ENCODE measurements at places on chromosomes 6 and 20. TPM values are rescaled to one million over a fixed set of nuclear protein-coding genes. Genes with fewer than 3 reads are reported as not detected.

- DNase-seq, result no peak
Observed at GRCh38 chr20:9294041-9294440, 220.3 kb upstream of the LAMP5 start.

- no peak for DNase-seq
Observed at GRCh38 chr6:56814802-56815201, 140.1 kb upstream of the BEND6 start.

DNA sequence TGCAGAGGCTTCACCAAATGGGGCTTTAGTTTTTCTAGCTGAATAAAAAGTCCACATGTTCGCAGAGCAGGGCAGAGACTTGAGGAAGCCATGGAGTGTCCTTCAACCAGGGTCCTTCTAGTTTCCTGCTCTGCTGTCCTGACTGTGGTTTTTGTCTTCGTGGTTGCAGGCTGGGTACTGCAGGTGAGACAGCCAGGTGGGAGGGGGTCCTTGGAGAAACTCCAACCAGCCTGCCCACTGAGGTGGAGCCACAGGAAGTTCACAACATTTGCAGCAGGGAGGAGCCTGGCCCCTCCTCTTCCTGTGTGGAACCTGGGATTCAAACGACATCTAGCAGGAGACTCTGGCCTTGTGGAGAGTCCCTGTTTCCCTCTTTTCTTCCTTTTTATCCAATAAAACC lies 68.8 kb upstream of the MYLIP start:
- no peak for DNase-seq

DNA sequence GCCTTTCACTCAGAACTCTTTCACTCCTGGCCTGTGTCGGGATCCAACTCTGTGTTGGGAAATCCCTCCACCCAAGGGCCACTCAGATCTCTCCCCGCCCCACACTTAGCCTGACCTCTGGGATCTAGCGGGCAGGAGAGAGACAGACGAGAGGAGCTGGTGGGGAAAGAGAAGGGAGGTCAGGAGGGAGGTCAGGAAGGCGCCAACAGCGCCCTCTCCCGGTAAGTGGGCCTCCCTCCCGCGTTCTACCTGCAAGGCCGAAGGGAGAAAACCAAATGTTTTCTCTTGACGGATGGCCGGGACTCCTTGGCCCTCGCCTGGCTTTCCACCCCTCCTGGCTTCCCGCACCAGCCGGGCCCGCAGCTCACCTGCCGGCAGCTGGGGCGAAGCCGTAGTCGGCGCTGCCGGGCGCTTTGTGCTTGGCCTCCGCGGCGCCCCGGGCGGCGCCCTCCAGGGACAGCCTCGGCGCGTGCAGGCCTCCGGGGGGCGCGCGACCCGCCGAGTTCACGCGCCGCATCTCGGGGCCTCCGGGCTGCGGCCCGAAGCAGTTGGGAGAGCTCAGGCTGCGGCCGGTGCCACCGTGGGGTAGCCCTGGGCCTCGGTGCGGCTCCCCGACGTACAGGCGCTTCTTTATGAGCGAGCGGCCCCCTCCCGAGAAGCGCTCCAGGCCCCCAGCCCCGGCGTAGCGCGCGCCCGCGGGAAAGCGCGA lies 38.2 kb downstream of the C6orf132 start:
- DNase-seq, result peak; percentile 93

The SLC17A1 gene
- not detected for polyA plus RNA-seq

GRCh38 chr6:113500221-113500620 lies 356.9 kb upstream of the MARCKS start:
- no peak for DNase-seq

The HLA-DOA gene
- polyA plus RNA-seq, result not detected

The IP6K3 gene
- polyA plus RNA-seq, result not detected

The TFAP2B gene
- not detected for polyA plus RNA-seq

DNA sequence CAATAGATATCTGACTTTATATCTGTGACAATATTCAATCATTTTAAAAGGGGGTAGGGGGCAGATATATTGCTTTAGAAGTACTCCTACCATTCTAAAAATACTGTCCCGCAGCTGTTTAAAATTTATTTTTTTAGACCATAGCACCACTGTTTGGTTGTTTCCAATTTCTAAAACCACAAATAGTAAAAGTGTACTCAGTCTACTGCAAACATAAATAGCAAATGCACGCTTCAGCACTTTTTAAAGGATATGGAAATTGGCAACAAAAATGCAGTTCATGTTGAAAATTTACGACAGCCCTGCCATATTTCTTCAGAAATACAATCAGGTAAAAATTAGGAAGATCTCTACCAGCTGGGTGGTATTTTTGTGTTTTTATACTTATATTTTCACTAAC lies 132.0 kb upstream of the RUNX2 start:
- no peak for DNase-seq

DNA sequence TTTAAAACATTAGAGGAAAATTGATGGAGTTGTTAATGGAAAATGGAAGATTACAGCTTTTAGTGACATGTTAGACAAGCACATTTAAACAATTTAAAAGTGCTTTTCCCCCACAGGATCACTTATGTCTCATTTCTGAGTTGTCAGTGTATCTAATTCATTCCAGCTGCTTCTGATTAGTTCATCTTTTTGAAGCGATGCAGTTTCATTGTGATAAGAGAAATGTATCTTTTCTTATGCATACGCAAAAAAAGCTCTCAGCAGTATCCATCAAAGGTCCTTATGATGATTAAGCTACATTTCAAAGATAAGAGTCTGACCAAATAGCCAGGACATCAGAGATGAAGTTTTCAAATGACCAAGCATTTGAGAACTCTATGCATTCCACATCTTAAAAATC lies 572.6 kb upstream of the SYNCRIP start:
- DNase-seq, result no peak

- DNase-seq, result no peak
Observed at GRCh38 chr6:169082093-169082492, 171.6 kb downstream of the THBS2 start.

The SEL1L2 gene
- polyA plus RNA-seq, result not detected

GRCh38 chr6:67362976-67363375 lies 1272.1 kb upstream of the ADGRB3 start:
- no peak for DNase-seq

The KIAA1755 gene
- polyA plus RNA-seq, result 0.12 TPM

- no peak for DNase-seq
Observed at GRCh38 chr6:9606435-9607134, 808.3 kb downstream of the TFAP2A start.

DNA sequence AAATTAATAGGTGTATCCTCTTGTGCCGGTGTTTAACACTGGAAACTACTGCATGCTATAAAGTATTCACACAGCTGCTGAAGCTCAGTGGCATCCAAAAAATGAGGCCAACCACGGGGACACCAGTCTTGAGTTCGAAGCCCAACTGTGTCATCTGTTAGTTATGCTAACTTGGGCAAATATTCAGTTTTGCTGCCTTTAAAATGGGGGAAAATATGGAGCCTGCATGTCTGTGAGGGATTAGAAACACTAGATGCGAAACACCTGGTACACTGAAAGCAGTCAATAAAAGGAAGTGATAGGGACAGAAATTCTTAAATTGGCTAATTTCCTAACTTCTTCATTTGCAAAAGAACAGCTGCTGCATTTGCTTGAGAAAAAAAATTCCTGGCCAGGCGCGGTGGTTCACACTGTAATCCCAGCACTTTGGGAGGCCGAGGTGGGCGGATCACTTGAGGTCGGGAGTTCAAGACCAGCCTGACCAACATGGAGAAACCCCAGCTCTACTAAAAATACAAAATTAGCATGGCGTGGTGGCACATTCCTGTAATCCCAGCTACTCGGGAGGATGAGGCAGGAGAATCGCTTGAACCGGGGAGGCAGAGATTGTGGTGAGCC lies 36.6 kb upstream of the MLIP start:
- no peak for DNase-seq

The RAD21L1 gene
- polyA plus RNA-seq, result 0.24 TPM

- no peak for DNase-seq
Observed at GRCh38 chr6:130756824-130757223, 70.4 kb upstream of the SMLR1 start.

The ROS1 gene
- not detected for polyA plus RNA-seq

The ZBTB12 gene
- 10.4 TPM for polyA plus RNA-seq
